ENCODE measurements at places on chromosomes 5 and 9.

DNA sequence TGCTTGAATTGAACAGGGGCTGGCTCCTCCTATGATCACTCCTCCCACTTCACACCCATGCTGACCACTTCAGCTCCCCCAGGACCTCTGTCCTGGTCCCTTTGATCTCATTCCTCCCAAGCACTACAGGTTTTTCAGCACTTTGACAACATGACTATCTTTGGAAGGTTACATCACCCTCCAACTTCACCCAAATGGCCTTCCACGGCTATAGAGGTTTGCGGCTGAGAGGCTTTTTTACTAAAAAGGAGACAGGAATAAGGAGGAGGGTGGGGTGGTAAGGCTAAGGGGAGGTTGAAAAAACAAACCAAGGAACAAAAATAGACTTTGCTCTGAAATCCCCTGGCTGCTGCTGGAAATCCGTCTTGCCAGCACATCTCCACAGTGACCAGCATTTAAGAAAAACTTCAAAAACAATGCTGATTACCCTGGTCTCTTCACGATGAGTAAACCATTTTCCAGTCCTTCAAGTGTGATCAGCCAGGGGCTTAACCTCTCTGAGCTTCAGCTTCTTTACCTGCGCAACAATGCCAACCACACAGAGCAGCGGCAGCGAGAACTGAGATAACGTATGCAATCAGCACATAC lies 102.7 kb downstream of the DPYSL3 start:
- peaks cover 6% of the 10 kb centered on the region for H3K4me1 ChIP-seq
- no peak for DNase-seq

DNA sequence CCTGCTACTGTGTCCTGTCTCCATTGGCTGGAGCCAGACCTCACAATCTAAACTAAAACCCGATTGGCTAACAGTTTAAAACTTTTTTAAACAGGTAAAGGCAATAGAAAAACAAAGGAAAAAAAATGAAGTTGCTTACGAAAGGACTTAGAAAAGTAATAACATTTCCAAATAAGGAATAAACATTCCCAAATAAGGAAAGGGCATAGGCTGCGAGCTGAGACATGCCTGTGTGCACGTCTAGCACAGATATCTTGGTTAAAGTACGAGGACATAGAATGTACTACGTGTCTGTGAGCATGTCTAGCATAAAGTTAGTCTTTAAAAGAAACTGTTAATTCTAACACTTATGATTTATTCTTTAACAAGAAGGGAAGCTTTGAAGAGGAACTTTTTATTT lies 15.3 kb upstream of the FAM120A start:
- H3K27ac ChIP-seq, result no peak overlapping the region
- H3K4me3 ChIP-seq, result no peak overlapping the region
- H3K36me3 ChIP-seq, result no peaks in the 10 kb centered on the region
- no peak for DNase-seq
- H3K4me1 ChIP-seq, result peaks cover 5% of the 10 kb centered on the region

- DNase-seq, result no peak
- peaks cover 7% of the 10 kb centered on the region for H3K27me3 ChIP-seq
- H3K36me3 ChIP-seq, result no peaks in the 10 kb centered on the region
- no peaks in the 10 kb centered on the region for H3K4me1 ChIP-seq
These were observed 14.6 kb downstream of the HK3 start for GRCh38 chr5:176884571-176884890.

GRCh38 chr9:113919382-113919781 lies 43.3 kb downstream of the ZNF618 start:
- DNase-seq, result no peak
- H3K4me3 ChIP-seq, result no peak overlapping the region
- H3K27me3 ChIP-seq, result no peaks in the 10 kb centered on the region
- no peaks in the 10 kb centered on the region for H3K4me1 ChIP-seq

GRCh38 chr9:75876999-75877640 lies 13.4 kb upstream of the PCSK5 start:
- H3K36me3 ChIP-seq, result no peaks in the 10 kb centered on the region
- DNase-seq, result no peak
- no peak overlapping the region for H3K27ac ChIP-seq
- H3K4me3 ChIP-seq, result no peak overlapping the region
- no peaks in the 10 kb centered on the region for H3K27me3 ChIP-seq

- no peak overlapping the region for H3K27ac ChIP-seq
- H3K4me1 ChIP-seq, result no peaks in the 10 kb centered on the region
- H3K36me3 ChIP-seq, result peaks cover 26% of the 10 kb centered on the region
- no peaks in the 10 kb centered on the region for H3K27me3 ChIP-seq
- no peak overlapping the region for H3K4me3 ChIP-seq
These were observed 36.0 kb downstream of the TTC1 start for GRCh38 chr5:160044967-160045366.

- H3K36me3 ChIP-seq, result no peaks in the 10 kb centered on the region
- H3K4me1 ChIP-seq, result no peaks in the 10 kb centered on the region
- peak; percentile 57 for DNase-seq
- no peak overlapping the region for H3K27ac ChIP-seq
- H3K27me3 ChIP-seq, result no peaks in the 10 kb centered on the region
These were observed 16.7 kb upstream of the COMMD10 start for GRCh38 chr5:116068028-116068632.

DNA sequence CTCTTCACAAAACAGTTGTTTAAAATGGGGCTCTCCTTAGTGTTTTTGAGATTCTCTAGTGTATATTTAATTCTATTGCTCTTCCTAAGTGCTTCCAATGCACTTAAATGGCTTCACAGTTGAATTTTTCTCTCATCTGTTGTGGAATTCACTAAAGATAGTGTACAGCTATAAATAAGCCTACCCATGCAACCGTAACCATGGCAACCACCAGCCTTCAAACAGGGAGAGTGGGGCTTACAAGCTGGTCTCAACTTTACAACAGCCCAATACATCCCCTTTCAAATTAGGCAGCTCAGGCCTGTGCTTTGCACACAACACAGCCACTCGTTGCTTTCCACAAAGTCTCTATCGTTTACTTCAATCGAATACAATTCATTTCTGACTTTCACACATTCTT lies 144.0 kb upstream of the PLPPR1 start:
- no peaks in the 10 kb centered on the region for H3K27me3 ChIP-seq
- H3K27ac ChIP-seq, result no peak overlapping the region
- DNase-seq, result no peak
- H3K36me3 ChIP-seq, result no peaks in the 10 kb centered on the region

DNA sequence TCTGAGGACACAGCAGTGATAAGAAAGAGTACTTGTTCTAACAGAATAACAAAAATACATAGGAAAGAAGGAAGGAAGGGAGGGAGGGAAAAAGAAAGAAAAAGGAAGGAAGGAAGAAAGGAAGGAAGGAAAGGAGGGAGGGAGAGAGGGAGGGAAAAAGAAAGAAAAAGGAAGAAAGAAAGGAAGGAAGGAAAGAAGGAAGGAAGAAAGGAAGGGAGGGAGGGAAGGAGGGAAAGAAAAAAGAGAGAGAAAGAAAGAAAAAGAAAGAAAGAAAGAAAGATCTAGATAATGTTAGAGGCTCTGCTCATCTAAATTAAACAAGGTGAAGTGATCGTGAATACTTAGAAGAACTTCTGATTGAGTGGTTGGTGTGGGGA lies 29.8 kb downstream of the DUSP1 start:
- no peaks in the 10 kb centered on the region for H3K27me3 ChIP-seq
- H3K27ac ChIP-seq, result no peak overlapping the region
- no peaks in the 10 kb centered on the region for H3K36me3 ChIP-seq
- no peak overlapping the region for H3K4me3 ChIP-seq

GRCh38 chr5:62017092-62017491 lies 288.9 kb upstream of the KIF2A start:
- no peaks in the 10 kb centered on the region for H3K36me3 ChIP-seq
- no peak overlapping the region for H3K4me3 ChIP-seq
- no peak overlapping the region for H3K27ac ChIP-seq
- no peaks in the 10 kb centered on the region for H3K27me3 ChIP-seq
- no peak for DNase-seq

GRCh38 chr9:134551176-134551575 lies 90.4 kb upstream of the COL5A1 start:
- no peak for DNase-seq
- no peaks in the 10 kb centered on the region for H3K27me3 ChIP-seq
- H3K4me1 ChIP-seq, result peaks cover 27% of the 10 kb centered on the region
- H3K27ac ChIP-seq, result no peak overlapping the region

DNA sequence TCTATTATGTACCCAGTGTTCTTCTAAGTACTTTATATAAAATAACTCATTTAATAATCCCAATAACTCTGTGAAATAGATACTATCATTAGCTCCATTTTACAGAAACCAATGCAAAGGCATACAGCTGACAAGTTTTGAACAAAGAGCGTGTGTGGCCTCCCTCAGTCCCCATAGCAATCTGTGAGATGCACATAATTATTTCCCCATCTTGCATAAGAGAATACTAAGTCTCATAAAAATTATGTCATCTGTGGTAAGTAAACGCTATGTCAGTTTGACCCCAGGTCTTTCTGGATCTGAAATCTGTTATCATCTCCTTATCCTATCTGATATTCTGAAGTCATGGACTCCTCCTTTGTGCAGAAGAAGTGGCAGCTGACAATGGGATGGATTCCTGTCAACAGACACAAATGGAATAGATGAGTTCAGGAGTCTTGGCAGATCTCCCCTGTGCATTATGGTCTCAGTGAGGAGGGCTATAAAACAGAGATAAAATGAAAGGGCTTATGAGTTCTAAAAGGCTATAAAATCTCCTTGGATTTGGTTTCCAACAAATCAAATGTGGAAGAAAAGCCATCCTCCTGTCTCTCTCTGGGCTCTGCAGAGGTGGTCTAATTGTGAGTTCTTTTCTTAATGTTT lies 162.5 kb upstream of the TLE4 start:
- no peak for DNase-seq
- no peak overlapping the region for H3K4me3 ChIP-seq
- no peak overlapping the region for H3K27ac ChIP-seq

GRCh38 chr5:64693636-64694035 lies 3.3 kb downstream of the SHISAL2B start:
- peaks cover 16% of the 10 kb centered on the region for H3K27me3 ChIP-seq
- H3K4me3 ChIP-seq, result no peak overlapping the region
- H3K27ac ChIP-seq, result no peak overlapping the region
- peaks cover 12% of the 10 kb centered on the region for H3K4me1 ChIP-seq

DNA sequence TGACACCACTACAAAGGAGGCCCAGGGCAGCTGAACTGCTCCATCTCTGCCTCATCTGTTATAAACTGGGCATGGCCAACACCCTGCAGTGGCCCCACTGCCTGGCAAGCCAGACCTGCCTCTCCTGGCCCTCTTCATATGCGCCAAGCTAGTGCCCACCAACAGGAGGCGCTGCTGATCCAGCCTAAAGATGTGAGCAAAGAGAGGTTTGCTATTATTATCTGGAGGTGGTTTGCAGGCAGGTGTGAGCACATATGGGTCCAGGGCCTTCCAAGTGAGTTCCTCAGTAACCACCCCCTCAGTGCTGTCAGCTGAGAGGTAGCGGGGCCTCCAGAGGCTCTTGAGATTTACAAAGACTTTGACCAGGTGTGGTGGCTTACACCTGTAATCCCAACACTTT lies 232.2 kb downstream of the SYK start:
- H3K27ac ChIP-seq, result no peak overlapping the region
- H3K4me1 ChIP-seq, result no peaks in the 10 kb centered on the region
- no peaks in the 10 kb centered on the region for H3K27me3 ChIP-seq
- no peak overlapping the region for H3K4me3 ChIP-seq

- H3K4me1 ChIP-seq, result no peaks in the 10 kb centered on the region
- no peak overlapping the region for H3K27ac ChIP-seq
- H3K27me3 ChIP-seq, result no peaks in the 10 kb centered on the region
- H3K4me3 ChIP-seq, result no peak overlapping the region
- no peaks in the 10 kb centered on the region for H3K36me3 ChIP-seq
These were observed 59.4 kb downstream of the ANXA1 start for GRCh38 chr9:73210886-73211666.

DNA sequence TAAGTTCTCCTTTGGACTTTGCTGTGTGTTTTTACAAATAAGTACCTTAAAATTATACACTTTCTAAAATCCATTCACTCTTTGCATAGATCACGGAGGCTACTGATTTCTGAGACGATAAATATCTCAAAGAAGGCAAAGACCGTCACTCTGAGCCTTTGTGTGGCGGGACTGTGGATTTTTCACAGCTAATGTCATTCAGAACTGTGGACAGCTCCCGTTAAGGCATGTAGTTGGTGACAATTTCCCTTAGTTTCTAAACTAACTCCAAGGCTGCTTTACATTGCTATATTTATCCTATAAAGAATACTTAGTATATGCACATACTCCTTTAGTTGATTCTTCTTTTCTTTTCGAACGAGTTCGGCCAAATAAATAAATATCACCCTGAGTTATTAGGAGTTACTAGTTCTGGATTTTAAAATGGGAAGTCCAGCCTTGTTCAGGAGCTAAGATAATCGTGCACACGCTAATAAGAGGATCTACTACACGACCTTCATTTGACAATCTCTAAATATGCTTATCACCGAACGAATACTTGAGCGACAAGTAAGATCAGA lies 1.8 kb downstream of the HCN1 start:
- DNase-seq, result no peak
- no peaks in the 10 kb centered on the region for H3K36me3 ChIP-seq
- no peak overlapping the region for H3K4me3 ChIP-seq
- H3K27ac ChIP-seq, result no peak overlapping the region

DNA sequence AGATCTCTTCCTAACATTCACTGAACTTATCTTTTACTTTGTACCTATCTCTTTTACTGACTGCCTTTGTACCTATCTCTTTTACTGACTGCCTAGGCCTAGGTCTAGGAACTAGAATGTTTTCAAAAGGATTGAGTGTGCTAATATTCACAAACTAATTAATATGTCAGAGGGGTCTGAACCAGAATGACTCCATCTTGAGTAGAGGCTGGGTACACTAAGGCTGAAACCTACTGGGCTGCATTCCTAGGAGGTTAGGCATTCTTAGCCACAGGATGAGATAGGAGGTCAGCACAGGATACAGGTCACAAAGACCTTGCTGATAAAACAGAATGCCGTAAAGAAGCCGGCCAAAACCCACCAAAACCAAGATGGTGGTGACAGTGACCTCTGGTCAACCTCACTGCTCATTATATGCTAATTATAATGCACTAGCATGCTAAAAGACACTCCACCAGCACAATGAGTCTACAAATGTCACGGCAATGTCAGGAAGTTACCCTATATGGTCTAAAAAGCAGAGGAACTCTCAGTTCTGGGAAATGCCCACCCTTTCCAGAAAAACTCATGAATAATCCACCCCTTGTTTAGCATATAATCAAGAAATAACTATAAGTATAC lies 2.5 kb upstream of the RHOBTB3 start:
- H3K4me1 ChIP-seq, result peaks cover 42% of the 10 kb centered on the region
- no peak overlapping the region for H3K27ac ChIP-seq
- no peaks in the 10 kb centered on the region for H3K27me3 ChIP-seq
- H3K4me3 ChIP-seq, result peak overlapping the region; percentile 96

DNA sequence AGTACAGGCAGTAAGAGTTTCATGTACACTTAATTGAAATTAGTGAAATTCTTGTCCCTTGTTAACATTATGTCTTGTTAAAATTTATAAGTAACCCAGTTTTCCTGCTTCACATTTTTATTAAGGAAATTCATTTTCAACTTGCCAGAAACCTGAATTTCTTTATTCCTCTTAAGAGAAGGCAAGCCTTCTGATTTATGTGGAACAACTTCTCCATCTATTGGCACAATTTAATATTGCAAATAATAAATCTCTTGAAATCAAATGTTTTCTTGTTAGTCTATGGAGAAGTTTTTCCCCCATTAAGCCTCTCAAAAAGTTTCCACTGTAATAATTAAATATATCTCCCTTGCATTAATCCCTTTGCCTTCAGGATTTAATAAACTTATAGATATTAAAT lies 33.8 kb upstream of the ACO1 start:
- no peak overlapping the region for H3K27ac ChIP-seq
- H3K4me1 ChIP-seq, result no peaks in the 10 kb centered on the region
- peak; percentile 65 for DNase-seq
- H3K27me3 ChIP-seq, result no peaks in the 10 kb centered on the region
- H3K36me3 ChIP-seq, result no peaks in the 10 kb centered on the region

GRCh38 chr5:153537207-153537606 lies 46.7 kb downstream of the GRIA1 start:
- no peaks in the 10 kb centered on the region for H3K4me1 ChIP-seq
- H3K4me3 ChIP-seq, result no peak overlapping the region
- DNase-seq, result no peak
- H3K27ac ChIP-seq, result no peak overlapping the region
- no peaks in the 10 kb centered on the region for H3K27me3 ChIP-seq

Data from common myeloid progenitor, CD34-positive (primary cell).